ENCODE measurements at places on chromosomes 12 and 14. TPM values are rescaled to one million over a fixed set of nuclear protein-coding genes. Genes with fewer than 3 reads are reported as not detected.

OASL gene
- total RNA-seq = 3.1 TPM

DNA sequence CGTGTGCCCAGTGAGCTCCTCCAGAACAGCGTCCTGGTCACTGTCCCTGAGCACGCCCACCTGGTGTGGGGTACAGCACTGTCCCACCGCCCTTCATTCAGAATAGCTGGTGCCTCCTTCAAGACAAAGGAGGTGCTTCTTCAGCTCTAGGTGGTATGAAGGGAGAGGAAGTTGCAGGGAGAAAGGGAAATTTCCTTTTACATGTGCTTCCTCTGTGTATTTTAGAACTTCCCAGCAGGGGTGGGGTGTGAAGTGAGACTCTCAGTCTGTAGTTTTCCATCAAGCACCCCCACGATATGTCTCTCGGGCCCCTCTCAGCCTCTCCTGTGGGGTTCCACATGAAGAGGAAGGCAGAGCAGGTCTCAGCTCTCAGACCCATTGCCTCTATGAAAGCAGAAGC, 1.2 kb upstream of the SLC6A12 start:
- H3K36me3 ChIP-seq = no peaks in the 10 kb centered on the region
- no peak overlapping the region for H3K27ac ChIP-seq
- no peak overlapping the region for H3K4me3 ChIP-seq
- H3K27me3 ChIP-seq = peaks cover 3% of the 10 kb centered on the region

PRB2 gene
- total RNA-seq = not detected

GRCh38 chr12:54306925-54307741, 6.3 kb upstream of the NFE2 start:
- no peaks in the 10 kb centered on the region for H3K4me1 ChIP-seq
- H3K4me3 ChIP-seq = no peak overlapping the region
- no peaks in the 10 kb centered on the region for H3K27me3 ChIP-seq
- H3K27ac ChIP-seq = no peak overlapping the region

DNA sequence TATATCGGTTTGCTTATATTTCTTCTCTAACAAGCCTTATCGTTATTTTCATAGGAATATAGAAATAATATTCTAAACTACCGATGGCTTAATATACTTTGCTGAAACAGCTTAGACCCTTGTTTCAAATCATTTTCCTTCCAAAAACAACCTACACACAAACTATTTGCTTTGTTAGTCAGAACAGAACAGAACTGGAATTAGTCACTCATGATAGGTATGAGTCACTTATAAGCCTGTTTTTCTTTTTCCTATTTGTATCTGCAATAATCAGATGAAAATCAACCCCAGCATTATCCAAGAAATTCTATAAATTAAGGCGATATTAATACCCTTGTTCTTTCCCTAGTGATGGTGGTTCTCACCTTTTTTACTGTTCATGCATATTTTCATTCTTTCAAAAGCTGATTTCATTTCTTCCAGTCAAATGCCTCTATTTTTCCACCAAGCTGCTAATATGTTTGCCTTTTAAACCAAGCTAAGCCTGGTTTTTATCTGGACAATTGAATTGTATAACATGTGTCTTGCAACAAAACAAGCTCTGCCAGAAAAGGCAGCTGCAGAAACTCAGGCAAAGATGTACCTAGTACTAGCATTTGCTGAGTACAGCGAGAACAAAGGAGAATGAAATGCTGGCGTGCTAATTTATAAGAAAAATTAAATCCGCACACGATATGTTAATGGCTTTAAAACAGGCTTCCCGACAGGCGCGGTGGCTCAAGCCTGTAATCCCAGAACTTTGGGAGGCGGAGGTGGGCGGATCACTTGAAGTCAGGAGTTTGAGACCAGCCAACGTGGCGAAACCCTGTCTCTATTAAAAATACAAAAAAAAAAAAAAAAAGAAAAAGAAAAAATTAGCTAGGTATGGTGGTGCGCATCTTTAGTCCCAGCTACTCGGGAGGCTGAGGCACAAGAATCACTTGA, 1418.2 kb downstream of the AACS start:
- peak overlapping the region; percentile 36 for H3K4me3 ChIP-seq

DNA sequence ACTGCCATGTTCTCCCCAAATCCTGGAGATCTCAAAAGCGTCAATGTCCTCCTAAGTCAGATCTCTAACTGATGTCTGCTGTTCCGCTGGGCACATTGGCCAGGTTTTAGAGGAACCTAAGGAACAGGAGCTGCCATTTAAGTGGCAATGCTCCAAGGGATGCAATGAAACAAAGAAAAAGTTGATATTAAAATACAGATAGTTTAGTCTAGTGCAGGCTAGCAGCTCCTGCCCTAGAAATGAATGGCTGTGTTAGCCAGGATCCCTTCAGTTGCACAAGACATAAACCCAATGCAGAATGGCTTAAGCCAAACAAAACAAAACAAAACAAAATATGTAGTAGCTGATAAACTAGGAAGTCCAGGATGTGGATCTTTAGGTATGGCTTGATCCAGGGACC, 144.1 kb downstream of the HMGA2 start:
- no peak overlapping the region for H3K4me3 ChIP-seq
- no peaks in the 10 kb centered on the region for H3K4me1 ChIP-seq
- H3K27ac ChIP-seq = no peak overlapping the region

AQP2 gene
- total RNA-seq = 3.0 TPM

- H3K36me3 ChIP-seq = no peaks in the 10 kb centered on the region
- DNase-seq = no peak
- H3K4me1 ChIP-seq = peaks cover 50% of the 10 kb centered on the region
- H3K27ac ChIP-seq = no peak overlapping the region
- no peaks in the 10 kb centered on the region for H3K27me3 ChIP-seq
Measured at GRCh38 chr12:104712477-104712876, 245.6 kb downstream of the SLC41A2 start.

DNA sequence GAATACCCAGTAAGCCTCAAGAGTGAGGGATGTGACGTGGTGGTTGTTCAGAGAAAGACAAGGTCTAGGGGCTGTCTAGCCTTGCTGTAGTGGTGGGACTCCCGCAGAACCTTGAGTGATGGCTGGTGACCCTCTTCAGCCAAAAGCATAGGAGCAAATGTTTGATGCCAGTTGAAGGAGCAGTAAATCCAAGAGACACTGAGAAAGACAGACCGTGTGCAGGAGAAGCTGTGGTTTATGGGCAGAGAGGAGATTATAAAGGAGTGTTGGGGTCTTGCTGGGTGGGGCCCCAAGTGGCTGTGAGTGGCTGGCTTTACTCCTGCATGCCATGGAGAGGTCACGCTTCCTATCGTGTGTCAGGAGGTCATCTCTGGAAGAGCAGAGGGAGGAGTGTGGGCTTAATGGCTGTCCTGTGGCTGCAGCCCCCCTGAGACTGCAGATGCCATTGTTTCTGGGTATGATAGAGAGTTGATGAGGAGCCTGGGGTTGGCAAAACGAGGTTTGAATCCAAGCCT, 152.0 kb upstream of the CCND2 start:
- no peak overlapping the region for H3K4me3 ChIP-seq
- no peak for DNase-seq
- no peaks in the 10 kb centered on the region for H3K36me3 ChIP-seq
- H3K27me3 ChIP-seq = no peaks in the 10 kb centered on the region
- no peak overlapping the region for H3K27ac ChIP-seq

DNA sequence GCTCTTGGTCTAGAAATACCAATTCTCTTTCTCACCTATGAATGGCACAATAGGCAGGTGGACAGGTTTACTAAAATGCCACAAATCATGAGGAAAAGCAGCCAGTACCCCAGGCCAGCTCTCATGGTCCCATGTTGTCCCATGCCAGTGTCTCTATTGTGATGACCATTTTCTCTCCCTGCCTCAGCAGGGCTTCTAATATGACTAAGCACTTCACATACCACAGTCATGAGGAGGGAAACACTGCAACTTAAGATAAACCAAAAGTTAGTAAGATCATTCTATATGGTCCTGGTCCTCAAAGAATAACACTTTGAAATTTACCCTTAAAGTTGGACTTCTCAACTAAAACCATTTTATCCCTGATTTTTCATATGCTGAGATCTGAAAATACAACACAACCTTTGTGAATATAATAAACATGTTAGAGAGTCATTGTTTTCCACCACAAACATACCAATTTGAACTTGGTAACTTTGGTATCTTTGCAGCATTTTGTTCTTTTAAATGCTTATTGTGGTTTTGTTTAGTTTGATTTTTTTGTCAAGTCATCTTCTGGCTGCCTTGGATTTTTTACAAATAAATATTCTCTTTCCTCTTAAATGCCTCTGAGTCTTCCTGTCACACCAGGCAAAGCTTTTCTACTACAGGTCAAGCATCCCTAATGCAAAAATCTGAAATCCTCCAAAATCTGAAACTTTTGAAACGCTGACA, 3.6 kb downstream of the TTC5 start:
- H3K4me1 ChIP-seq = peaks cover 15% of the 10 kb centered on the region
- H3K27ac ChIP-seq = no peak overlapping the region
- H3K27me3 ChIP-seq = no peaks in the 10 kb centered on the region
- peaks cover 35% of the 10 kb centered on the region for H3K36me3 ChIP-seq

DNA sequence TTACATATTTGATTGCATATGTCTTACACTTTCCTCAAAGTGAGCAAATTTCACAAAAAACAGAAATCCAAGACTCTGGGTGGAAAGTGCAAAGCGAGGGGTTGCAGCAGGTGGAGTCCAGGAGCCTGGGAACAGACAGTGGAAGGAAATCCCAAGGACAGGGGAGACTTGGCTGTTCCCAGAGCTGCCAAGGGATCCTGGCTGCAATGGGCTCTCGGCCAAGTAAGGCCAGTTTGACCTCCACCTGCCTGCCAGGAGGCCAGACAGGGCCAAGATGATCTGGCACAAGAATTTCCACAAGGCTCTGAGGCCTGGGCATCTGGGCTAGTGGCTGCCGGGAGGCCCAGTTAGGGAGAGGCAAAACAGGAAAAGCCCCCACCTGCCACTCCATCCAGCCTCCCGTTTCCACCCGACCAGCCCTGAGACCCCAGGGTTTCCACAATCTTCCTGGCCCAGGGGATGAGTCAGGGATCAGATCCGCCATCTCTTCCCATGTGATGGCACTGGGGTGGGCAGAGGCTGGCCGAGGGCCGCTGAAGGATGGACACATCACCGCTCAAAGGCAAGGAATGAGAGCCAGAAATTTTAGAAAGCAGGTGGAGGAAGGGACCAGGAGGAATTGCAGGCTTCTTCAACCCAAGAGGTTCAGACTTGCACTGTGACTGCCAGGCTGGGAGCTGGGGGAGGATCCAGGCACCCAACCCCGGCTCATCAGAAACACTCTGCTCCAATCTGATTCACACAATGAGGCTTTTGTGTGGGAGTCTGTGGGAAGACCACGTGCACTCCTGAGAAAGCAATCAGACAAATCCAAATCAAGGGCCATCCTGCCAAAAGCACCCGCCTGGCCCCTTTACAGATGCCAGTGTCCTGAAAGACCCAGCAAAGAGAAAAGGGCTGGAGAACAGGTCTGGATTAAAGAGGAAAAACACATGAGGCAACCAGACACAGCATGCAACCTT, 16.3 kb downstream of the SCARB1 start:
- no peaks in the 10 kb centered on the region for H3K4me1 ChIP-seq
- no peaks in the 10 kb centered on the region for H3K27me3 ChIP-seq
- H3K27ac ChIP-seq = no peak overlapping the region
- no peak overlapping the region for H3K4me3 ChIP-seq

DNA sequence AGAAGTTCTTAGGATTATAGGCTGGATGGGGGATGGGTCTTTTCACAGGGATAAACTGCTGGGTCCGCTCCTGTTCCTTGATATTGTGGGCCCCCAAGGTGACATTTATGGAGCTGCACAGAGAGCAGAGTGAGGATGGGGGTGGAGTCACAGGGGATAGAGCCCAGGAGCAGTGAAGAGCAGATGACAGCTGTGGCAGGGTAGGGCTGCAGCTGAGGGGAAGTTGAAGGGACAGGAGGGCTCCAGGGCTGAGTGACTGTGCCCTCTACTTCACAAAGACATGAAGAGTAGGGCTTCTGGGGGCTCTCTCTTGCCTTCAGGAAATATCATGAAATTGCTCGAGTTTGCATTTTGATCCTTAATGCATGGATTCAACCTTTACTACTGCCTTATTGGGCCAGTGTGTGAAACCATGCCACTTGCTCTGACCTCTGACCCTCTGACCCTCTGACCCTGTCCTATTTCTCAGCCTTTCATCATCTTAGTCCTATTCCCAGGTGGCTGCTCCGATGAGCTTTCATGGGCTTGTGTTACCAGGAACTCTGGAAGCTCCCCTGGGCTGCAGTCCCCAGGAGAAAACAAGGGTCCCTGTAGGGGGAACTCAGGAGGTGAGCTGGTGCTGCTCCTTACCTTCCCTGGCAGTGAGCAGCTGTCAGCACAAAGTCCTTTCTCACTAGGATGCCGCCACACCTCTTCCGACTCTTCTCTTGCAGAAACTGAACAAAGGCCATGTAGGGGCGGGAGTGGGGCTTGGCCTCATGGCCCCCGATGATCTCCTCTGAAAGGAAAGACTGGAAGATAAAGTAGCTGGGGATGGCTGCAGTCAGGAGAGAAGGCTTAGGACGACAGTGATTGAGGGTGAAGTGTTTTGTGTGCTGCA, 1.6 kb downstream of the GZMH start:
- no peak overlapping the region for H3K27ac ChIP-seq
- H3K4me3 ChIP-seq = no peak overlapping the region
- H3K27me3 ChIP-seq = no peaks in the 10 kb centered on the region
- DNase-seq = no peak
- no peaks in the 10 kb centered on the region for H3K4me1 ChIP-seq

DNA sequence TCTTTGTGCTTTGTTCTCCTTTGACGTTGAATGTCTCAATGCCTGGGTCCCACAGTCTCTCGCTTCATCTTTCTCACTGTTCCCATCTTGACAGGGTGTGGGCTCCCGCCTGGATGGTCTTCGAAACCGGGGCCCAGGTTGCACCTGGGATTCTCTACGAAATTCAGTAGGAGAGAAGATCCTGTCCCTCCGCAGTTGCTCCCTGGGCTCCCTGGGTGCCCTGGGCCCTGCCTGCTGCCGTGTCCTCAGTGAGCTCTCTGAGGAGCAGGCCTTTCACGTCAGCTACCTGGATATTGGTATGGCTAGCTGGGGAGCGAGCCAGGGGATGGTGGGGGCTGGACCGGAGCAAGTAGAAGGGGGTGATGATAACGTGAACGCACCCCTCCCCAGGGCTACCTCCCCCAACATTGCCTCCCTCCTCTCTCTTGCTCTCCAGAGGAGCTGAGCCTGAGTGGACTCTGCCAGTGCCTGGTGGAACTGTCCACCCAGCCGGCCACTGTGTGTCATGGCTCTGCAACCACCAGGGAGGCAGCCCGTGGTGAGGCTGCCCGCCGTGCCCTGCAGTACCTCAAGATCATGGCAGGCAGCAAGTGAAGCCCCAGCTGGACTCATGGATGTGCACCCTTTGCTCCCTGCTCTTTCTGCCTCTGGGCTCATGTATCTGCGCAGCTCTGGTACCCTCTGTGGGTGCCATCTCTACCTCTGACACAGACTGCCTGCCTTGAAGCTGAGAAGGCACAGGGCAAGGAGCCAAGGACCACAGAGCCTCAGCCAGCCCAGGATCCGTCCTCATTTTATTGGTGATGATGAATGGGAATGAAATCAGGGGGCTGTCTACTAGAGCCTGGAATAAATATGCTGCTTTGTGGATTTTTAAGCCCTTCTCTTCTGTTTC, 1.5 kb downstream of the NPFF start:
- peaks cover 2% of the 10 kb centered on the region for H3K36me3 ChIP-seq
- H3K4me3 ChIP-seq = no peak overlapping the region
- DNase-seq = no peak
- no peaks in the 10 kb centered on the region for H3K27me3 ChIP-seq
- H3K27ac ChIP-seq = peak overlapping the region; percentile 99
